ENCODE measurements at places on chromosomes 2 and 18.

DNA sequence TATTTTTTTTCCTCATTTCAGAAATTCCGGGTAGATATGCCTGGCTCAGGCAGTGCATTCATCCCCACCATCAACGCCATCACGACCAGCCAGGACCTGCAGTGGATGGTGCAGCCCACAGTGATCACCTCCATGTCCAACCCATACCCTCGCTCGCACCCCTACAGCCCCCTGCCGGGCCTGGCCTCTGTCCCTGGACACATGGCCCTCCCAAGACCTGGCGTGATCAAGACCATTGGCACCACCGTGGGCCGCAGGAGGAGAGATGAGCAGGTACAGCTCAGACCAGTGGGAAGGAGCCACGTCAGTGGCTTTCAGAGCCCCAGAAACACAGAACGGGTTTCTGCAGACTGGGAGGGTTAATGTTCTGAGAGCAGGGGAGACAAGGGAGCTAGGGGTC is 11.4 kb downstream of the FOSL2 start:
- no peak for DNase-seq

GRCh38 chr2:178845566-178846457 is 38.6 kb upstream of the TTN start:
- DNase-seq, result no peak

- DNase-seq, result no peak
Observed at GRCh38 chr2:203721781-203722300, 15.4 kb downstream of the CD28 start.

- no peak for DNase-seq
Observed at GRCh38 chr2:203905656-203906055, 30.9 kb upstream of the ICOS start.

- no peak for DNase-seq
Observed at GRCh38 chr2:204258890-204259289, 286.4 kb upstream of the PARD3B start.

GRCh38 chr18:59049721-59050660 is 89.7 kb upstream of the SEC11C start:
- DNase-seq, result no peak

DNA sequence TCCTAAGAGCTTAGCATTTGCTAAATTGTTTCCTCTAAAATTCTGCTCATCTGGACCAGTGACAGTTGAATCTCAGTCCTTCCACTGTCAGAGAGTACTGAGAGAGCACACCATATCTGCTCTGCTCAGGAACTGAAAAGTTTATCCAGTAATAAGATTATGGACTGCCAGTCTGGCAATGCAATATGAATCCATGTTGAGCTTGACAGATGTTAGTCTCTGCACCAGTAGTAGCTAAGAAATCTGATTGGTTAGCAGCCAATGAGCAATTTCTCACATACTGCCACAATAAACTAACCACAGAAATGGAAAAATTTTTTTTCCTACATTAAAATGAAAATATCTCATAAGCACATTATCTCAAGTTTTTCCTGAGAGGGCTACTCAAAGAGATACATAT is 2.3 kb downstream of the PRKD3 start:
- peak; percentile 50 for DNase-seq

DNA sequence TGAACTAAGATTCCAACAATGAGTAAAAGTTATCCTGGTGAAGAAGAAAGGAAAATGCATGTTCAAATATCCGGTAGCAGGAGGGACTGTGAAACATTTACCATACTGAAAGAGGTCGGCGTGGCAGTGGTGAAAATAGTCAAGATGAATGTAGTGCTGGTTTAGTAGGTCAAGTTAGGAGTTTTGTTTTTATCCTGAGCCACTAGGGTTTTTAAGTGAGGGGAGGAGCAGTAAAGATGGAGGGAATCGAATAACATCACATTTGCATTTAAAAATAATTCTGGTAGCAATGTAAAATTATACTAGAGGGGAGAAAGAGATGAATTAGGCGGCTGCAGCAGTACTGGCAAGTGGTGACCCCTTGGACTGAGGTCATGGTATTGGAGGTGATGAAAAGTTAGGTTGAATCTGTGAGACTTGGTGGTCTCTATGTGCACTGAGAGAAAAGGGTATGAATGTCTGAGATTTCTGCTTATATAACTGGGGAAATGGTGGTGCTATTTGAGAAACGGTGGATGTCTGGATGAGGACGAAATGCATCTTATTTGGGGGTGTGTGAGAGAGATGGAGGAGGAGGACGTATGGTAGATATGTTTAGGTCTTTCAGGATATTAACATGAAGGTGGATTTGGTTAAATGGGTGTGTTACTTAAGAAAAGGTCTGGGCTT is 5.9 kb downstream of the VAPA start:
- DNase-seq, result no peak

DNA sequence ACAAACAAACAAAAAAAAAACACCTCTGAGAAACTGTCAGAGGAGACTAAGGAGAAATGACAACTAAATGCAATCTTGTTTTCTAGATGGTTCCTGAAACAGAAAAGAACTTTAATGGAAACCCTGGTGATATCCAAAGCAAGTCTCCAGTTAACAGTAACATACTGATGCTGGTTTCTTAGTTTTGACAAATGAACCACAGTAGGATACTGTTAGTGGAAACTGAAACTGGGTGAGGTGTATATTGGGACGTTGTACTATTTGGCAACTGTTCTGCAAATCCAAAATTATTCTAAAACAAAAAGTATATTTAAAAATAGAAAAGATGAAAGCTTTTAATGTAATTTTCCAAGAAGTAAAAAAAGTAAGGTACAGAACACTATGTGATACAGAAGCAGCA is 11.4 kb downstream of the SESTD1 start:
- DNase-seq, result no peak

DNA sequence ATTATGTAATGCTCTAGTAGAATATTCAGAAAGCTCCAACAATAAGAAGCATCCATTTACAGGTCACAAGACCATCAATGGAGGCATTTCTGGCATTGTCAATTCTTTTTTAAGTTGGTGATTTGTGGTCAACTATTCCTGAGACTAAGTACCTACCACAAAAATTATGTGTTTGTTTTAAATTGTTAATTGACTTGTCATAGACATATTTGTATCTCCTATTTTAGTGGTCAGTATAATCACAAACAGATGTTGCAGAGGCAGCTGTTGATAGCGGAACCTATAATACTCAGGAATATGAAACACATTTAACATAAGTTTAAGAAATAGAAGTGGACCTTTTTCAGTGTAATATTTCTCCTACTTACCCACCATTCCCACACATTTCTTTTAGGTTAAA is 430.1 kb downstream of the CCDC85A start:
- no peak for DNase-seq

DNA sequence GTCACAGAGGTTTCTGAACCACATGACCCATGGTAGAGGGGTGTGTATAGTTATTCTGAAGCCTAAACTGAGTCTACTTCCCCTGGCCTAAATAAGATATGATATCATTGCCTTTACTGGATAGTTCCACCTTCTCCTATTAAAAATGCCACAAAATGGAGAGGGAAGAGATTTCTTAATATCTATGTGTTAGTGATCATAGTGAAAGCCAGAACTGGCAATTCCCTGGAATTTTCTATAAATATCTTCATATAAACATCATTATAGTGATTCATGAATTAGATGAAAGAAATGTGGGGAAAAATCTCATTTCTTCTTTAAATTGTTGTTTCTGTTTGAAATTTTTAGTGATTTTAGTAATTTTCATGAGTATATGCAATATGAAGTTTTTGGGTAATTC is 45.8 kb downstream of the TSHZ1 start:
- DNase-seq, result no peak

DNA sequence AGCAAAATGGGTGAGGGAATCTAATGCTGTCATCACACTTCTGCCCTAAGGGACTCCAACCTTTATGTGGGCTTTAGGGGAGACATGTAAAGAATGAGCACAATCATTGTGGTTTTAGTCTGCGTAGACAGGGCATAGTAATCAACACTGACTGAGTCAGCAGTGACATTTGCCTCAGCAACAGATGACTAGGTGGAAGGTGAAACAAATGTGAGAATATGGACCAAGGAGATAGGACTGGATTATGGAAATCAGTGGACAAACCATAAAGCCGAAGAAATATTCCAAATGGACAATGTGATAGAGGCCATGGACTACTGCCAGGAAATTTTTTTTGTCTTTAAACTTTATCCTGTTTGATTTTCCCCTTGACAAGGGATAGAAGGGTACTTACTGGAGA is 83.9 kb downstream of the PDK1 start:
- no peak for DNase-seq

- no peak for DNase-seq
Observed at GRCh38 chr2:133293544-133294353, 274.5 kb downstream of the NCKAP5 start.

GRCh38 chr18:58544616-58545337 is 84.1 kb downstream of the ALPK2 start:
- no peak for DNase-seq

GRCh38 chr2:150410809-150411208 is 76.7 kb downstream of the RND3 start:
- DNase-seq, result no peak

- DNase-seq, result no peak
Observed at GRCh38 chr2:76211991-76212985, 501.6 kb upstream of the GCFC2 start.

DNA sequence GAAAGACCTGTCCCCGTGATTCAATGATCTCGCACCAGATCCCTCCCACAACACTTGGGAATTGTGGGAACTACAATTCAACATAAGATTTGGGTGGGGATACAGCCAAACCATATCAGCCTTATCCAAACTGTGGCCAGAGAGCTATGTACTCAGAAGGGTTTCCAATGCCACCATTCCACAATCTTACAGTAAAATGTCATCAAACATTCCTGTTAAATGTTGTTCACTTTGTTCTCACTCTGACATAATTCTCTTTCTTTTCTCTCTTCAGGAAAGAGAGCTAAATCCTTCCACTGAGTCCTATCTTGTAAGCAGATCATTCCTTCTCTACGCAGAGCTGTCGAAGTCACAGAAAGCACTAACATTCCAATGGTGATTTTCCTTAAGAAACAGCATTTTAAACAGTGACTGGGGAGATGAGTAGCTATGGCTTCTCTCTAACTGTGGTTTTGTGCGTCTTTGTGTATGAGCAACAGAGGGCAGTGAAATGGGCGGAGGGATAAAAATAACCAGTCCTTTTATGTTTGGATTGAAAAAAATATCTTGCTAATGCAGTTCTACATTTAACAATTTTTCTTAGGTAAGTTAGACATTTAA is 684.7 kb downstream of the EPHA4 start:
- no peak for DNase-seq
